ENCODE measurements at places on chromosomes 5 and 9. TPM values are rescaled to one million over a fixed set of nuclear protein-coding genes. Genes with fewer than 3 reads are reported as not detected.

Gene ARL14EPL
- total RNA-seq, result not detected

Gene CNTNAP3B
- total RNA-seq, result 50.2 TPM

Gene OLFML2A
- total RNA-seq, result 40.2 TPM

Gene GABRA1
- total RNA-seq, result 0.21 TPM

Gene SPATA31D4
- total RNA-seq, result not detected

Gene SLC6A19
- not detected for total RNA-seq

Gene C5
- total RNA-seq, result 18.1 TPM

Gene RPP25L
- total RNA-seq, result 13.2 TPM

Gene ENG
- 16.4 TPM for total RNA-seq

Gene RBM22
- 31.1 TPM for total RNA-seq

Gene EIF4E1B
- not detected for total RNA-seq

Gene WDR38
- not detected for total RNA-seq

Gene IL31RA
- 0.26 TPM for total RNA-seq

Gene ZNF169
- 8.7 TPM for total RNA-seq

Gene CATSPER3
- total RNA-seq, result not detected

Gene KCTD16
- 1.6 TPM for total RNA-seq

Gene STK32A
- total RNA-seq, result 7.8 TPM

Gene TMED7
- 150 TPM for total RNA-seq

Gene CBY3
- not detected for total RNA-seq

- no peak for DNase-seq
Measured at GRCh38 chr5:55675119-55675518, 37.0 kb downstream of the SLC38A9 start.

DNA sequence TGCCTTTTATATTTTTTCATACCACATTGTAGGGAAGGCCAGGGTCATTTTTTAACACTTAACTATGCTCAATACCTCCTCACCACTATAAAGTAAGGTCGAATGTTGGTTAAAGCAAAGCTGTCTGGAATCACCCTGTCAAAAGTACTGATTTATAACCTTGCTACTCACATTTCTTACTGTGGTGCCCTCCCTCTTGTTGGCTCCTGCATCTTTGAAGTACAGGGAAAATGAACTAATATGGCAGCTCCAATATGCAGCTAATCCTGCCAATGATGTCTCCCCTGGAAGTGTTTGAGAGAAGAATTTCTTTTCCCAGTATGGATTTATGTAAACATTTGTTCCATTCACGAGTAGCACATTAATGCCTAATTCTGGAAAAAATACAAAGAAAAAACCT lies 108.4 kb upstream of the RPS23 start:
- no peak for DNase-seq

DNA sequence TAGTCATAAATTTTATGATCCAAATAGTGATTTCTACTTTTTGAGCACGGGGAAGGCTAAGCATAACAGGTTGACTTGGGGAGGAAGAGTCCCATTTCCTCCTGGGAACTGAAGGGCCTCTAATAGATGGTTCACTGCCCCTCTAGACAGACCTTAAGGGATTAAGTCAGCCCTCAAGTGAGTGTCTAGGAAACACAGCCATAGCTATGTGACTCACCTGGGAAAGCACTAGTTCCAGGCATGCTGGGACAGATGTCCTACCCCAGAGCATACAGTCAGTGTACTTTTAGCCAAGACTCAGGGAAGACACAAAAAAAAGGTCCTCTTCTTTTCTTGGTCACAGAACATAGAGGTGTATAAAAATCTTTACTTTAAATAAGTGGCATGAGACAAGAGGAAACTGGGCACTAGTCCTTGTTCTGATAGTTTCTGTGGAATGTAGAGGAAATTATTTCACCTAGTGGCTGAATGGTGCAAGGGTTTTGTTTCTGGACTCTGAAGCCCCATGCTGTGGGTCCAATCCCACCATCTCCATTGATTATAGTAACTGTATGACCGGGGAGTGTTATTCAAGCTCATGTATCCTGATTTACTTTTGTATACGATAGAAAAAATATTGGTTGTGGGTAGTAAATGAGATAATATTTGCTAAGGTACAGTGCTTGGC lies 86.0 kb downstream of the NREP start:
- no peak for DNase-seq

- no peak for DNase-seq
Measured at GRCh38 chr9:106761493-106761892, 101.5 kb upstream of the ZNF462 start.

GRCh38 chr9:76032797-76033373 lies 142.4 kb downstream of the PCSK5 start:
- DNase-seq, result no peak

DNA sequence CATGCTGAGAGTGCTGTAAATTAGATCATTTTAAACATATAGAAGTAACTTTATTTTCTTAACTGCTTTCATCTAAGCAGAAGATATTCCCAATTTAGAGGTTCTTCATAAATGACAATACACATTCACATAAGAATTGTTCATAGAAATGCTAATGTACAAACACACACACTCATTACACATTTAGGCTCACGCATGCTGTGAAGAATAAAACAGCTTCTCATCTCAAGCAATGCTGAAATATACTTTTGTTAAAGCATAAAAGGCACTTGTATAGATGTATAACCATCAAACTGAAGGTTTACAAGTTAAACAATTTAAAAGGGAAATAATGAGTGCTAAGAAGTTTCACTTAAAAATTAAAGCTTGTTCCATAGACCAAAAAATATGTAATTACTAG lies 18.1 kb upstream of the FTMT start:
- DNase-seq, result no peak

DNA sequence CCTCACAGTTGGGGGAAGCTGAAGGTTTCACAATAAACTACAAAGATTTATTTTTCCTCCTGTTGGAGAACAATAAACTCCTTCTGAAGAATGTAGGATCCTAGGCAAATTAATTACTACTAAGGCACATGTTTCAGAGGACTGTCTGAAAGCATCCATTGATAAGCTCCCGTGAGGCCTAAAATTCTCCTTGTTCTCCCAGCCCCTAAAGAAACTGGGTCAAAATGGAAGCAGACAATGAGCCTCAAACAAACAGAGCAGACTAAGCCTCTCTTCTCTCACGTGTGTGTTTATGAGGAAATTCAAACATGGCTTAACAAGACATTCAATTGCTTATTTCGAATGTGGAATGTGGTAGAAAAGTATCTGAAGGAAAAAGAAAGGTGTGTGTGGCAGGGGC lies 249.0 kb downstream of the GLIS3 start:
- no peak for DNase-seq

DNA sequence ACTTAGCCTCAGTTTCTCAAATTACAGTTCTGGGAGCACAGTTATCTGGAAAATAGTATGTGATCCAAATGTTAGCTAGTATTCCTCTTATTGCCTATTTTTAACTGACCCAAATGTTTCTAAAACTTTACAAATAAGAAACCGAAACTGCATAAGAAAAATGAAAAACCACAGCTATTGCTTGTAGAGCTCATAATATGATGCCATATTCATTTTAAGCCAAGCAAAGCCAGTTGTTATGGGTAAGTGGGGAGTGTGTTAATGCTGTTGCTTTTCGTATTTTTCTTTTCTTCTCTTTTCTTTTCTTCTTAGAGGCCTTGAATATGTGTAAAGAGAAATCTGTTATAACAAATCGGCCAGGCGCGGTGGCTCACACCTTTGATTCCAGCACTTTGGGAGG lies 447.4 kb upstream of the TUSC1 start:
- no peak for DNase-seq

GRCh38 chr5:178113841-178114324 lies 551 bp downstream of the N4BP3 start:
- no peak for DNase-seq

DNA sequence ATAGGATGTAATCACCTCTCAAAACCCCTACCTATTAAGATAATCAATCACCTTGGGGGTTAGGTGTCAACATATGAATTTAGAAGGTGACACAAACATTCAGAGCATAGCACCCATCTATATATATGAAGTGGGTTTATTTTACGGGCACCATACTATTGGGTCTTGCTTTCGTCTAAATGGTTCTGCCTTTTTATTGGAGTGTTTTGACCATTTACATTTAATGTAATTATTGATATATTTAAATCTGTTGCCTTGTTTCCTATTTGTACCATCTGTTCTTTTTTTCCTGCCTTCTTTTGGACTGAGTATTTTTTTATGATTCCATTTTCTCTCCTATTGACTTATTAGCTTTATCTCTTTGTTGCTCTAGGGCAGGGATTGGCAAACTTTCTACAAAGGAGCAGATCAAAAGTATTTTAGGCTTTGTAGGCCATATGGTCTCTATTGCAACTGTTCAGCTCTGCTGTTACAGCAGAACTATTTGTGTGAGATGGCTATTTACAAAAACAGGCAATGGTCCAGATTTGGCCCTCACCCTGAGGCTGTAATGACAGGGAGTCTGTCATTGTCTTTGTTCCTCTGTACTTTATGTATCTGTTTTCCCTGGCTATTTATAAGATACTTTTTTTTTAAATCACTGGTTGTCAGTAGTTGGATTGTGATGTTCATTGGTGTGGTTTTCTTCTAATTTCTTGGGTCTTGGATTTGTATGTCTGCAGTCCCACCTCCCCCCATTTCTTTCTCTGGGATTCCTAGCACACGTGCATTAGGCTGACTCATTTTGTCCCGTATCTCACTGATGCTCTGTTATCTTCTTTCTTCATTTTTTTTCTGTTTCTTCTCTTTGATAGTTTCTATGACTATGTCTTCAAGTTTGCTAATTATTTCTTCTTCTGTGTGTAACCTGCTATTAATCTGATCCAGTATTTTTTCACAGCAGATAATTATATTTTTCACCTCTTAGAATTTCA lies 127.1 kb downstream of the DAB2IP start:
- DNase-seq, result no peak

GRCh38 chr5:107457138-107457537 lies 213.6 kb downstream of the EFNA5 start:
- DNase-seq, result no peak

GRCh38 chr5:102930244-102930643 lies 175.1 kb downstream of the PAM start:
- no peak for DNase-seq

GRCh38 chr9:133894377-133895321 lies 97.5 kb downstream of the VAV2 start:
- no peak for DNase-seq

DNA sequence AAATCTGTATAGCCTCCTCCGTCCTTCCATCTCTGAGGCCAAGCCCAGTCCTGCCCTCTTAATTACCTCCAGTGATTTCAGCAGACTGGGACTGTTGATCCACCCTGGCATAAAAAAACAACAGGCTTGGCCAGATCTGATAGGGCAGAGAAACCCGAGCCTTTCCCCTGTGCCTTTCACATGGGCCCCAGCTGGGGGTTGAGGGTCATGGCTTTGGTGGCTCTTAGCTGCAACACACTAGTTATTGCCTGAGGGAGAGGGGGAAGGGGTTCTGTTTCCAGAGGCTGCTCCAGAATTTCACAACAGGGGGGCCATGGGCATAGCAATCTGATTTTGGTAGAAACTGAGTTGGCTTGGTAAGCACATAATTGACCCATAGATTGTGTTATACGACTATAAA lies 21.2 kb upstream of the PANK3 start:
- DNase-seq, result peak; percentile 14

DNA sequence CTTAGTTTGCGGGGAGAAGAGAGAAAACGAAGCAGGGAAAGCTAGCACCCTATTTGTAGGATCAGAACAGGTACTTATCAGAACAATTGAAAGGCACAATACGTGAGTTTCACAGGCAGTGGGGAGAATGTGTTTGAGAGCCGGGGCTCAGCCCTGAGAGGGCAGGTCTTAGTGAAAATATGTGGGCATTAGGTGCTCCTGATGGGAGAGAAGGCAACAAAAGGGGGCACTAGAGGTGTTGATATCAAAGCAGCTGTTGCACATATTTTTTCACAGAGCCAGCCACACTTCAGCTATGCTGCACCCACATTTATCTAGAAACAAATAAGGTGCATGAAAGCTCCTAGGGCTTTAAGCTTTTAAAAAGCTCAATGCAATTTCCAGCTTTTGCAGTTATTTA lies 99.7 kb upstream of the MAN2A1 start:
- no peak for DNase-seq

DNA sequence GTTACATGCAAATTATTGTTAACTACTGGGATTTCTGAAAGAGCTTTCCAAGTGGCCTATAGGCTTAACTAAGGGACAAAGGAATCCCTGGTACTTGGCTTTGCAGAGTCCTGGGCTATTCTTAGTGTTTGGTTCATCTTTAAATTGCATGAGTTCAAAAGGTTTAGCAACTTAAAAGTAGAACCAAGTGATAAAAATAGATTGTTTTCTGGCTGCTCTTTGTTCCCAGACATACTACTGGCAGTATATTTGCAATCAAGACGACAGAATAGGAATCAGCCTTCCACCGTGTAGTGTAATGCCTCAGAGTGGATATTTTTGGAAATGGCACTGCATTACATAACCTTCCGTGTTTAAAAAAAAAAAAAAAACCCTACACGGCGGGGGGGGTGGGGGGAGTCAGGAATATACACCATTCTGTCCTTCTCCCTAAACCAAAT lies 1.0 kb downstream of the NREP start:
- DNase-seq, result no peak

DNA sequence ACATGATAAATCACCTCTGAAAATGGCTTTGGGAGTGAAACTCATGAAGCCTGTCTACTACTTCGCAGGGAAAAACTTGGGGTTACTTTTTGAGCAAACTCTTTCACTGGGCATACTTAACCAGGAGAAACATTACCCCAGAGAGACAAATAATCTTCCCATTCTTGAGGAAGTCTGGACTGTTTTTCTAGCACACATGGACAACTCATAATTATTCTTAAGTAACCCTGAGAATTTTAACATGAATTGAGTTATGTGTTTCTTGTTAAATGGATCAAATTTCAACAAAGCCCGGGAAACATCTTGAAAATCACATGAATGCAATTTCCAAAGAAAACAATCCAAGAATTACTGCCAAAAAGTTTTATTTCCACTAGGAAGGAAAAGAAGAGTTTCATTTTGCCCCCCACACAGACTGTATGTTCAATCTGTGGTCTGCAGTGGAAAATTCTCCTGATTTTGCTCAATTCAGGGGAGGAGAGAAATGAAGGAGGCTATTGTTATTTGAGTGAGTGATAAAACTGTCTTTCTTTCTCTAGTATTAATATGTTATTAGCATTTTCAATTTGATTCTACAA lies 564.8 kb upstream of the CLINT1 start:
- peak; percentile 64 for DNase-seq

DNA sequence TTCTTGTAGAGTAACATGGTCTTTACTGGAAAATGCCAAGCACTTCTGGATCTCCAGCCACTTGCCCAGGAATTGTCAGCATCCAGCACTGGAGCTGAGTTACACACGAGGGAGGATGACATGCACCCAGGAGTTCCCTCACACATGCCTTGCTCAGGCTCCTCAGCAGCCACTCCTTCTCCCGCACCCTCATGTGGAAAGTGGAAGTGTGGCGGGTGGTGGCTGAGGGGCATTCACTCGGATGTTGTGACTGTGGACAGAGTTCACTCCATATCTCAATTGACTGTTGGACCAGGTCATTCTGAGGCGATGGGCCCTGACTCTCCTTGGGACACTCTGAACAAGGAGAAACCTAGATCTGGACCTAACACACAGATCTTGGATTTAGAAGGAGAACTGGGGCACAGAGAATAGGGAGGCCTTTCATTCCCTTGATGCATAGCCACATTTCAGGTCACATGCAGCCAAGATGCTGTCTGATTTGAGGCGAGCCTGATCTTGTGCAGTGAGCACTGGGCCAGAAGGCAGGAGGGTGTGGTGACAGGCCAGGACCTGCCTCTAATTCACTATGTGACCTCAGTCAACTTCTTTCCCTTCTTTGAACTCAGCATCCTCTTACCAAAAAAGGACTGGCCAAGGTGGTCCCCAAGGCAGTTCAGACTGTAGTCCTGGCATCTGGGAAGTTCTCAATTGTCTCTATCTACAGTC lies 62.1 kb downstream of the CYSTM1 start:
- no peak for DNase-seq

- no peak for DNase-seq
Measured at GRCh38 chr5:173718469-173718868, 102.0 kb upstream of the BOD1 start.

GRCh38 chr5:32465076-32465475 lies 20.5 kb upstream of the ZFR start:
- DNase-seq, result no peak
